Activated naive CD4-positive, alpha-beta T cell treated with anti-CD3 and anti-CD28 coated beads, Interleukin-2, amount 50 U/mL, for 16 hours (primary cell): ENCODE measurements at places on chromosomes 3 and 15.

DNA sequence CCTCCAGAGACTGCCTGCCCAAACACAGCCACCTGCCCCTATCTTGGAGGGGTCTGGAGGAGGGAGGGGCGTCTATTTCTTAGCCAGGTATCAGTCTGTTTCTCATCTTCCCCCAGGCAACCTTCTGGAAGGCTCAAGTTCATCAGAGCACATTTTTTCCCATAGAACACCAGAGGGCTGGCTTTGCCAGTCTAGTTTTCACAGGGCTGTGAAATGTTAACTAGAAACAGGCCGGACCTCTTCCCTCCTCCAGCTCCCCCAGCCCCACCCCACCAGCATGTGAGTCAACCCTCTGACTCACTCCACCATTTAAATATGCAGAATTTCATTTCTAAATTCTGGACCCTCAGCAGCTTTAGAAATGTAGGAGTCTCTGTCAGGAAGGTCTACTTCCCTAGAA lies 66.9 kb downstream of the SLCO2A1 start:
- no peak for DNase-seq

GRCh38 chr3:117243657-117244056 lies 534.1 kb downstream of the TUSC7 start:
- DNase-seq = no peak

DNA sequence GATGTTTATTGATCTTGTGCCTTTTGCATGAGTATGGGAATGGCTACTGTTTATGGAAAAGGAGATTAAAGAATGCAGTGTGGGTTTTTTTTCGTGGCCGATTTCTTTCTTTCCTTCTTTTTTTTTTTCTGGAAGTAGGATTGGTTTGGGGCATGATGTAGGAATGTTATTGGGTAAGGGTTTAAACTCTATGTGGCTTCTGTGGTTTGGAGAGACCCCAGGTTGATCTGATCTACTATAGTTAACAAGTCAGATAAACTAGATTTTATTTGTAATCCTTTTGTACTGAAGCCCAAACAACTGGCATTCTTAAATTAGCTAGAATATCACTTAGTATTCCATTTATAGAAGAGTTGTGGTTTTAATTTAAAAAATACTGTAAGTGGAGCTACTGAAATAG lies 304.8 kb downstream of the LPP start:
- DNase-seq = no peak

GRCh38 chr3:124413393-124413792 lies 316.9 kb upstream of the UMPS start:
- no peak for DNase-seq

DNA sequence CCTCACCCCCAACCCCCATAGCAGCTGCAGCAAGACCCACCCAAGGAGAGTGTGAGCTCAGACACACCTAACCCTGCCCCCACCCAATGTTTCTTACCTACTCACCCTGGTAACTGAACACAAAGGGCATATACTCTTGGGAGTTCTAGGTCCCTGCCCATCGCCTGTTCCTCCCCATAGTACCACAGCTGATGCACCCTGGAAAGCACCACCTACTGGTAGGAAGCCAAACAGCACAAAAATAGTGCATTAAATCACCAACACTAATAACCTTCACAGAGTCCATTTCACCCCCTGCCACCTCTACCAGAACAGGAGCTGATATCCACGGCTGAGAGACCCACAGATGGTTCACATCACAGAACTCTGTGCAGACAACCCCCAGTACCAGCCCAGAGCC lies 245.2 kb downstream of the EFHB start:
- no peak for DNase-seq

DNA sequence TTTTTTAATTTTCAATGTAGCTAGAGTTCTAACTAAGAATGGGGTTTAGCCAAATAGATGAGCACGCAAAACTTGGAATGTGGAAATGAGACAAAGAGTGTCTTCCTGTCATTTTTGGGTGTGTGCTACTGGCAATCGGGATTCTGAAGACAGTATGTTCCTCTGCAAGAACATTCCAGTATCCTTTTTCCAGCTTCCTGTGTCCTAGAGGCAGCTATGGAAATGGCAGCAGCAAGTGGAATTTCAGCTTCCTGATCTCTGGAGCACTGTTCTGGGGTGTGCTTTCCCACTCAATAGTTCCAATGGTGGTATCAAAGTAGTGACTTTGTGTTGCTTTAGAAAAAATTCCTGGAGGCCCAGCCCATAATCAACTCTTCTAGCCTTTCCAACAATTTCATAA lies 642.9 kb upstream of the KCNMB2 start:
- no peak for DNase-seq

DNA sequence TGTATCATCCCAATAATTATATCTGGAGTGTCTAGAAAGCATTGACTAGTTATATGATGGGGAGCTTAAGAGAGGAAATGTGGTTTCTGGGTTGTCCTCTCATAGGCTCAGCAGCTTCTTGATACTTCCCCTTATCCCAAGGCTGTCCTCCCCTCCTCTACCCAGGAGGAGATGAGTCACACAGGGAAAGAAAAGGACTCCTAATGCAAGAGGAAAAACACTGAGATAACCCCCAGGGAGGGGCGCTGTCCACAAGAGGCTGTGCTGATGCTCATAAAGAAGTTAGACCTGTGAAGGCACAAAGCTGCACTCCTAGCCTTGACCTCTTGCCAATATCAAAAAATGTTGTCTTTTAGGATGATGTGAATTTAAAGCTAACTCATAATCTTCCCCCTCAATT lies 28.8 kb upstream of the GYG1 start:
- DNase-seq = no peak

- no peak for DNase-seq
These were observed 11.9 kb upstream of the CHRM5 start for GRCh38 chr15:33956397-33956796.

- no peak for DNase-seq
These were observed 49.5 kb downstream of the CMC1 start for GRCh38 chr3:28290863-28291300.

GRCh38 chr15:63082366-63082765 lies 39.3 kb upstream of the LACTB start:
- no peak for DNase-seq
